ENCODE measurements at places on chromosomes 4 and X. TPM values are rescaled to one million over a fixed set of nuclear protein-coding genes. Genes with fewer than 3 reads are reported as not detected.

The CXCL8 gene
- 3.2 TPM for total RNA-seq

The APBB2 gene
- total RNA-seq: 13.3 TPM

The TRPC5OS gene
- not detected for total RNA-seq

The HSFX4 gene
- not detected for total RNA-seq

The CT83 gene
- total RNA-seq: not detected

Data from esophagus mucosa (tissue), 1 donor.